ENCODE measurements at places on chromosomes 16 and 17.

- no peak for DNase-seq
These were observed 17.8 kb downstream of the MPHOSPH6 start for GRCh38 chr16:82152196-82152595.

GRCh38 chr17:76248013-76248782, 7.9 kb upstream of the RNF157 start:
- DNase-seq, result no peak

GRCh38 chr17:19313746-19314651, 48.5 kb downstream of the B9D1 start:
- no peak for DNase-seq

DNA sequence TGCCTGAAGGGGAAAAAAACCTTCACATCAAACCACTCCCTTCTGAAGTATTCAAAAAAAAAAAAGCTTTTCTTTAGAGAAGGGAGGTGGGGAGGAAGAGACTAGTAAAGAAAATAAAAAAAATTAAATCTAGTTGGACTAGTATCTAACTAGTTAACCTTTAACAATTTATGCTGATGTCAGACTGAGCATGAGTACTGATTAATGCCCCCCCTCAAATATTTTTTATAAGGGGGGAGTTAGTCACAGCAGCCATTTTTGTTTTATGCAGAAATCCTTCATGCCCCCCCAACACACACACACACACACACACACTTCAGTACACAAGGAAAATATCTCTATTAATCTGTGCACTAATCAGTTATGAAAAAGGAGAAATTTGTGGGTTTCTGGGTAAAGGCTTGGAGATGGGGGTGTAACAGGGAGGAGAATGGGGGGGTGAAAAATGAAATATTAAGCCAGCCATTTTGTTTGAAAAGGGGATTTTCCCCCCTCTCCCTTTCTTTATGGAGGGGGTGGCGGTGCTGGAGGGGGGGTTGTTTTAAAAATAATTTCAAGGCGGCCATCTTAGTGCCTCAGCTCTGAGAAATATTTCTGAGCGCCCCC, 4.7 kb upstream of the CHD3 start:
- no peak for DNase-seq

DNA sequence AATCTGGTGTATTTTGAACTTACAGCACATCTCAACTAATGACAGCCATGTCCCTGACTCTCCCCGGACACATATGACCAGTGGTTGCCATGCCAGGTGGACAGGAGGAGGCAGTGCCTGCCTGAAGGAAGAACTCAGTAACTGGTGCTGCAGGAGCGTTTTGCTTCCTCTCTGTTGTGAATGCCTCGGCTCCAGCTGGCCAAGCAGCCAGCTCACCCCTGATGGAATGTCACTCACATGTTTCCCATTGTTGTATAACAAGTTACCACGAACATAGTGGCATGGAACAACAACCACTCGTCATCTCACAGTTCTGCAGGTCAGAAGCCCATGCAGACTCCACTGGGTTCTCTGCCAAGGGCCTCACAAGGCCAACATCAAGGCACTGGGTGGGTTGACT, 20.1 kb upstream of the IRF8 start:
- DNase-seq, result no peak

GRCh38 chr17:1096215-1096614, 83.6 kb downstream of the ABR start:
- DNase-seq, result no peak

DNA sequence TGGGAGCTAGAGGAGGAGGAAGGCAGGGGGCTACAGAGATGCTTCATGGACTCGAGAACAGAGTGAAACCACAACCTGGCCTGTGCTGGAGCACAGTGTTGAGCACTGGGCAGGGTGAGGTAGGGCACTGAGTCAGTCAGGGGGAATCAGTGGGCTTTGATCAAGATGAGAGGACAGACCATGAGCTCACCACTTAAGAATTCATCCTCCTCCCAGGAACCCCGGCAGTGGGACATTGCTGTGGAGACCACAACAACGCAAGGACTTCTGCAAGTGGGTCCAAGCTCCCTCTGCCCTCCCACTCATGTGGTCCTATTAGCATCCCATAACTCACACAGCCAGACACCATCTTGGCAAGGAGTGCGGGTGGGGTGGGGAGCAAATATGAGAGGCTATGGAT, 1.7 kb upstream of the CES5A start:
- no peak for DNase-seq

GRCh38 chr16:86337138-86337537, 173.2 kb upstream of the FOXF1 start:
- DNase-seq, result no peak

GRCh38 chr16:27286451-27286850, 17.9 kb upstream of the NSMCE1 start:
- DNase-seq, result no peak

GRCh38 chr17:27490391-27490790, 34.1 kb downstream of the KSR1 start:
- no peak for DNase-seq

GRCh38 chr17:63358956-63359355, 87.2 kb downstream of the CYB561 start:
- no peak for DNase-seq

- no peak for DNase-seq
These were observed 331.9 kb downstream of the FOXL1 start for GRCh38 chr16:86910161-86910769.

DNA sequence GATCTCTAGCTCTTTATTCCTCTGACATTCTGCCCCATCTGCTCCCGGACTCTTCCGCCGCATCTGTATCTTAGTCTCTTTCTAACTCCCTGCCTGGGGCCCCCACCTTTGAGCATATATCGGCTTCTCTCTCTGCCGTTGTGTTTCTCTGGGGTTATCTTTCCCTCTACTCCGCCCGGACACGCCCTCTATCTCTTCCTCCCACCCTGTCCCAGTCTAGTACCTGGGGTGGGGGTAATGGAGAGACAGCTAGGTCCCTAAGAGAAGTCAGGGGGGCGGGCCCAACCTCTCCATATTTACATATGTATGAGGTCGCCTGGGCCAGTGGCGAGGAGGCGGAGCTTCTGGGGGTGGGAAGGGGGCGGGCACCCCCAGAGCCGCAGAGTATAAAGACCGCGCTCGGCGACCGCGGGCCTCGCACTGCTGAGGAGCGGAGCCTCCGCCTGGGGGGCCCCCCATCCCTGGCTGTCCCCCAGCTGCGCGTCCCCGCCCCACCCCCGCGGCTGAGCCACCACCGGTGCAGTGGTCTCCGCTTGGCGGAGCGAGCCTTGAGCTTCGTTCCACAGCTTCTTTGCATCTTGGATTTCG, at the start of gene ATP1B2:
TSS of gene ATP1B2 (plus strand) at position 418 of the 588 bp plus-strand sequence. CDS start 593 bp downstream, outside the sequence.
- peak; percentile 47 for DNase-seq

GRCh38 chr17:76659928-76660655, 16.5 kb upstream of the ST6GALNAC1 start:
- no peak for DNase-seq

DNA sequence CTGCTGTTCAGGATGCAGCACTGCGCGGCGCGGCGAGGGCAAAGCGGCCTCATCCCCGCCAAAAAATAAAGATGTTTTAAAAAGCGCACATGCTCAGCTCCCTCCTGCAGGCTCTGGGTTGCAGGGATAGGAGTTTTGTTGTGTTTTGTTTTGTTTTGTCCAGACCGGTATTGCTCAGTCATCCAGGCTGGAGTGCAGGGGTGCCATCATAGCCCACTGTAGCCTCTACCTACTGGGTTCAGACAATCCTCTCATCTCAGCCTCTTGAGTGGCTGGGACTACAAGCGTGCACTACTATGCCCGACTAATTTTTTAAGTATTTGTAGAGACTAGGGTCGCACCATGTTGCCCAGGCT, 636 bp downstream of the WWOX start:
- DNase-seq, result no peak

DNA sequence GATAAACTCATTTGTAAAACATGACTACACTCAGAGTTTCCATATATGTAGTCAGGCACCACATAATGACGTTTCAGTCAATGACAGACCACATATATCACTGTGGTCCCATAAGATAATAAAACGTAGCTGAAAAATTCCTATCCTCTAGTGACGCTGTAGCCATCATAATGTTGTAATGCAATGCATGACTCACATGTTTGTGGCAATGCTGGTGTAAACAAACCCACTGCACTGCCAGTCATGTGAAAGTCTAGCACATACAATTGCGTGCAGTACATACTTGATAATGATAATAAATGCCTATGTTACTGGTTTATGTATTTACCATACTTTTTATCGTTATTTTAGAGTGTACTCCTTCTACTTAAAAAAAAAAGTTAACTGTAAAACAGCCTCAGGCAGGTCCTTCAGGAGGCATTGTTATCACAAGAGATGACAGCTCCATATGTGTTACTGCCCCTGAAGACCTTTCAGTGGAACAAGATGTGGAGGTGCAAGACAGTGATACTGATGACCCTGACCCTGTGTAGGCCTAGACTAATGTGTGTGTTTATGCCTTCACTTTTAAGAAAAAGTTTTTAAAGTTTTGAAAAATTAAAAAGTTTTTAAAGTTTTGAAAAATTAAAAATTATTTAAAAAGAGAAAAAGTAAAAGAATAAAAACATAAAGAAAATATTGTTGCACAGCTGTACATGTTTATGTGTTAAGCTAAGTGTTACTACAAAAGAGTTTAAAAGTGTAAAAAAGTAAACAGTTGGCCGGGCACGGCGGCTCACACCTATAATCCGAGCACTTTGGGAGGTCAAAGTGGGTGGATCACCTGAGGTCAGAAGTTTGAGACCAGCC, 9.0 kb downstream of the STAT5B start:
- DNase-seq, result no peak

DNA sequence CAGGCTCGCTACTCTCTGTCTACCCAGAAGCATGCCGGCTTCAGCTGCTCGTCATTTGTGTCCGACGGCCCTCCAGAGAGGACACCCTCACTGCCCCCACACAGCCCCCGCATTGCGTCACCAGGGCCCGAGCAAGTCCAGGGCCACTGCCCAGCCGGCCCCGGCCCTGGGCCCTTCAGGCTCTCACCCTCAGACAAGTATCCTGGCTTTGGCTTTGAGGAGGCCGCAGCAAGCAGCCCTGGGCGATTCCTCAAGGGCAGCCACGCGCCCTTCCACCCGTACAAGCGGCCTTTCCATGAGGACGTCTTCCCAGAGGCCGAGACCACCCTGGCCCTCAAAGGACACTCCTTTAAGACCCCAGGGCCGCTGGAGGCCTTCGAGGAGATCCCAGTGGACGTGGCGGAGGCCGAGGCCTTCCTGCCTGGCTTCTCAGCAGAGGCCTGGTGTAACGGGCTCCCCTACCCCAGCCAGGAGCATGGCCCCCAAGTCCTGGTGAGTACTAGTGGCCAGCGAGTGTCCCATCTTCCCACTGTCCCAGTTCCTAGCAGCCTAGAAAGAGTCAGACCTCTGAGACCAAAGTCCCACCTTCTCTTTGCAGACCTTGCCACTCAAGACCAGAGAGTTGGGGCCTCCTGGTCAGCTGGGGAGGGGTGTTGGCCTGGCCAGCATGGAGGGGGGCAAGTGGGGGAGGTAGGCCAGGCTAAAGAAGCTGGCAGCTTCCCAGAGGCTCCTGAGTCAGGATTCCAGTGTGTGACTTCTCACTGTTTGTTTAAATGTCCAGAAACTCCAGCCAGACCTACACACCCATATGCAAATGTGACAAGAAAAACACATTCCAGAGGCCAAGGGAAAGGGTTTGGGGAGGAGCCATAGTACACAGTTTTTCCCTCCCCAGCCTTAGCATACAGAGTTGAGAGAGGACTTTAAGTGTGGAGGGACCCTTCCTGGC, 18.6 kb downstream of the FOXN1 start:
- no peak for DNase-seq

- DNase-seq, result no peak
These were observed 2.9 kb downstream of the SLC16A3 start for GRCh38 chr17:82231562-82232321.

Measured in stimulated activated CD4-positive, alpha-beta T cell treated with anti-CD3 and anti-CD28 coated beads, TNF-alpha, amount 100 ng/mL, for 4 hours (primary cell).